Hindlimb muscle (tissue), 1 donor: ENCODE measurements at places on chromosomes 7 and 10. TPM values are rescaled to one million over a fixed set of nuclear protein-coding genes. Genes with fewer than 3 reads are reported as not detected.

Gene GSTO2
- polyA plus RNA-seq, result 1.1 TPM

DNA sequence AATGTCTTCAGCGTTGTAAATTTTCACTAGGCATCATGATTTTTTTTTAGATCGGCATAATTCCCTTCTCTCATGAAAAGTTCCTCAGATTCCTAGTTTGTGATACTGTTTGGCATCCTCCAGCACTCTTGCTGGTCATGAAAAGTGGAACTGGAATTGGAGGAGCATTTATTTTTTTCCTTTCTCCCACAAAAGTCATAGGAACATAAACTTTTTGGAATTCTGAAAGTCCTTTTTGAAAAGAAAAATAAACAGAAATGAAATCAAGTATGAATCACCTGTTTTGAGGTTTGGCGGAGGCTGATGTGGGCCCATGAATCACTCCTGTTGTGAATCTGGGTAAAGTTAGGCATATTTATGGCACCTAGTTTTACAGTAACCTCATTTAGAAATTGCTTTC is 17.7 kb downstream of the CACNB2 start:
- no peak for DNase-seq

DNA sequence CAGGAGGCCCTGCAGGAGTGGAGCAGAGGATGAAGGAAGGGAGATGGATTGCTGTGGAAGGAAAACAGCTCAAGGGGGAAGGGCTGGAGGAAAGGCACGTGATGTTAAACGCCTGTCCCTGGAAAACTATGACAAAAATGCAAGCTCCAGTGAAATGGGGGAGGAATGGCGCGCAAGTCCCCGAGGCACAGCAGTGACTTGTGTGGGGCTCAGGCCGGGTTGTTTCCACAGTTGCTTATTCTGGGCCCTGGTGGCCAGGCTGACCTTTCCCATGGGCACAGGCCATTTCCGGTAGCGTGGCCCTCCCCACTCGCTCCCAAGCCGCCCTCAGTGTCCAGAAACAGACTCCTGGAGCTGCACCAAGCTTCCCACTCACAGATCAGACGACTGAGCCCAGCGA is 68.1 kb upstream of the PDGFA start:
- no peak for DNase-seq

GRCh38 chr7:22406715-22407114 is 49.8 kb upstream of the RAPGEF5 start:
- DNase-seq, result no peak

DNA sequence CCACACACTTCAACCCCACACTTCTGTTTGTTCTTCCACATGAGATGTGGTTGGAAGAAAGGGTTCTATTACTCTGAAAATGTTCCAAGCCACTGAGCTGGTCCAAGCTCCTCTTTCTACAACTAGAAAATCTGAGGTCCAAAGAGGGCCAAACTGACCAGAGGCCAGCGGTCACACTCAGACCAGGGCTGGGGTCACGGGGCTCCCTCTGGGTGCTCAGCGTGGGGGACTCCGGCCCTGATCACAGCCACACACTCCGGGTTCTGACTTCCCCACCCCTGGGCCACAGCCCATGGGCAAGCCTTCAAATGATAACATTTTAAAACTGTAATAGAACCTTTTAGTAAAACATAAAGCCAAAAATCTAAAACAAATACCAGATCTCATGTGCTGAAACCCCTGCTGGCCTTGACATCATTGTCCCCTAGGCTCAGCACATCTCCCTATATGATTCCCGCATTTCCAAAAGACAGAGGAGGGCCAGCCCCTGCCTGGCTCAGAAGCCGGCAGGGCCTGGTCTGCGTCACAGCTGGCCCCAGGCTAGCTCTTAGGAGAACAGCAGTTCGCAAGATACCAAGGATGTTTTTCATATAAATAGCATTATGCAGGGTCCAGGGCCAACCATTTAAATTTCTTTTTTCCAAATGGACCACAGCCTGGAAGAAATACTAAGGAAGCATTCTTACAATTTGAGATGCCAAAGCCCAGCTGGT is 3.3 kb downstream of the CRYGN start:
- peak; percentile 67 for DNase-seq

- DNase-seq, result no peak
Measured at GRCh38 chr10:84108797-84109196, 30.5 kb upstream of the GHITM start.
